ENCODE measurements at places on chromosomes 6 and 20. TPM values are rescaled to one million over a fixed set of nuclear protein-coding genes. Genes with fewer than 3 reads are reported as not detected.

The SNX21 gene
- polyA plus RNA-seq: 14.8 TPM

The MACROD2 gene
- 0.46 TPM for polyA plus RNA-seq

DNA sequence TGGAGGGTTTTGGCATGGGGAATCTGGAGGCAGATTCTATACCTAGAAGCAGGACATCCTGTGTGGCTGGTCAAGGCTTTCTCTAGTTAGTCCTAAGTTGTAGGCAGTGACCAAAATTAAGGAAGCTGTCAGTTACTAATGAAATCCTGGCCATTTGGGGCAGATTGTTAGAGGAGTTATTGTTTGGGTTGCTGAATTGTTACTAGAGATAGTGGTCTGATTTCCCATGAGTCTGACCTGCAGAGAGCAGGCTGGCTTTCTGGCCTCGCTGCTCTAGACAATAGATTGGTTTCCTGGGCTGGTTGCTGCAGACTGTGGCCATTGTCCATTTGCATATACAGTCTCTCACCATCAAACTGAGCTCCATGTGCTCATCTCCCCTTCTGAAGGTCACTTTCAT lies 205.0 kb upstream of the SASH1 start:
- DNase-seq: no peak

- peak; percentile 32 for DNase-seq
These were observed 1.9 kb downstream of the BCL2L1 start for GRCh38 chr20:31720486-31721407.

GRCh38 chr6:142943711-142944123 lies 1.3 kb downstream of the HIVEP2 start:
- peak; percentile 38 for DNase-seq

- no peak for DNase-seq
These were observed 242.5 kb downstream of the ADGRG6 start for GRCh38 chr6:142544199-142544838.

GRCh38 chr6:34496103-34496685 lies 30.3 kb downstream of the PACSIN1 start:
- no peak for DNase-seq

DNA sequence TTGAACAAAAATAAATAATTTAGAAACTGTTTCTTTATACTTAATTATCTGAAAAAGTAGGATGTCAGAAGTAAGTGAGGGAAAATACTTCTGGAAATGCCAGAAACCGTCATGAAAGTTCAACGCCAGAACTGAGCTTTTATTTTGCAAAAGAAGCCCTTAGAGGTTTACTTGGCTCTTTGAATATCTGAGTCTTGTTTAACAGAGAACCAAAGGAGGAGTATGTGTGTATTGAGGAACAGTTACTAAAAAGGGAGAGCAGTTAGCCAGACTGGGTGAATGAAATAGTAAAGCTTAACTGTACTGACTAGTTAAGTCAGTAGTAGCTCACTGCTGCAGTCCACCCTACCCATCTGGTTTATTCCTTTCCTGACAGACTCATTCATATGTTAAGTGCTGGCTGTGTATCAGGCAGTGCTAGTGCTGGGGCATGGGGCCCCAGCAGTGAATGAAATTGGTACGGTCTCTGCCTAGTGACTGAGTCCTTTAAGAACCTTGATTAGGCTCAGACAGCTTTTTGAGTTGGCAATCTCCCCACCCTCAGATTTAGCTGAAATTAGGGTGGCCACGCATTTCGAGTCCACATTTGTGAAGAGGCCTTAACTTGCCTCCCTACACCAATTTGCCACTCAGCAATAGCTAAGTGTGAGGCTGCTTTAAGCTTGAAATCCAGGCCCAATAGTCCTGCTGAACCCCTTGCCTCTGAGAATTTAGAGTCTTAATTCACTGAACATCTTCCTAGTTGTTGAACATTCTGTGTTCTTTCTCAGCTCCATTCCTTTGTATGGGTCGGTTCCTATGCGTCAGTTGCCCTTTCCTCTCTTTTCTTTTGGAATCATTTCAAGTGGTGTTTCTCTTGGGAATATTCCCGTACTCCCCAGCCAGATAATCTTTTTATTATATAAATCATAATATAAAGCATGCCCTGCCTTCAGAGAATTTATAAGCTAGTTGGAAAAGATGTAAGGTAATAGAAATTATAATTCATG lies 20.2 kb downstream of the MAP3K4 start:
- DNase-seq: peak; percentile 73

DNA sequence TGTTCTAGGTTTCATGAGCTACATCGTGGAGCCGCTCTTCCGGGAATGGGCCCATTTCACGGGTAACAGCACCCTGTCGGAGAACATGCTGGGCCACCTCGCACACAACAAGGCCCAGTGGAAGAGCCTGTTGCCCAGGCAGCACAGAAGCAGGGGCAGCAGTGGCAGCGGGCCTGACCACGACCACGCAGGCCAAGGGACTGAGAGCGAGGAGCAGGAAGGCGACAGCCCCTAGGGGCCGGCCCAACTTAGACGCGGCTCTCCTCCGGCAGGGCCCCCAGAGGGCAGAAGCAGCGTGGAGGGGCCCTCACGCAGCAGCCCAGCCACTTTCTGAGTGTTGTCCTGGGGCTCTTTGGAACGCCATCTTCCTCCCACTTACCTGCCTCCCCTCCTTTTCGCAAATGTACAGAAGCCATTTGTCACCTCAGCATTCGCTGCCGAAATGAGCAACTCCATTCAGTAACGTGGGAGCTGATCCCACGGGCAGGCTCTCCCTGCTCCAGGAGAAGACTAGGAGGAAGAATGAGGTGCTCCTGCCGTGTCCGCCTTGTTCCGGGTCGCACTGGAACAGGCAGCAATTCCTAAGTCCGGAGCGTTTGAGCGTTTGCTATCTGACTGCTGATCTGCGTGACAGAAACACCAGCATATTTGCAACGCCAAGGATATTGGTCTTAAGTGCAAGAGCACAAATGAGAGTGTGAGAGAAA lies 58.4 kb downstream of the MTFR2 start:
- DNase-seq: no peak

GRCh38 chr6:139251045-139251690 lies 40.6 kb downstream of the TXLNB start:
- no peak for DNase-seq

All from endothelial cell of umbilical vein (primary cell).